ENCODE measurements at places on chromosomes 2 and 18.
A peak's percentile ranks its signal among the peaks of the same experiment; 100 is the strongest.

- no peak for DNase-seq
These were observed 601 bp upstream of the ANO7 start for GRCh38 chr2:241187918-241188234.

- DNase-seq: no peak
These were observed 19.7 kb upstream of the TNFAIP6 start for GRCh38 chr2:151337643-151338042.

DNA sequence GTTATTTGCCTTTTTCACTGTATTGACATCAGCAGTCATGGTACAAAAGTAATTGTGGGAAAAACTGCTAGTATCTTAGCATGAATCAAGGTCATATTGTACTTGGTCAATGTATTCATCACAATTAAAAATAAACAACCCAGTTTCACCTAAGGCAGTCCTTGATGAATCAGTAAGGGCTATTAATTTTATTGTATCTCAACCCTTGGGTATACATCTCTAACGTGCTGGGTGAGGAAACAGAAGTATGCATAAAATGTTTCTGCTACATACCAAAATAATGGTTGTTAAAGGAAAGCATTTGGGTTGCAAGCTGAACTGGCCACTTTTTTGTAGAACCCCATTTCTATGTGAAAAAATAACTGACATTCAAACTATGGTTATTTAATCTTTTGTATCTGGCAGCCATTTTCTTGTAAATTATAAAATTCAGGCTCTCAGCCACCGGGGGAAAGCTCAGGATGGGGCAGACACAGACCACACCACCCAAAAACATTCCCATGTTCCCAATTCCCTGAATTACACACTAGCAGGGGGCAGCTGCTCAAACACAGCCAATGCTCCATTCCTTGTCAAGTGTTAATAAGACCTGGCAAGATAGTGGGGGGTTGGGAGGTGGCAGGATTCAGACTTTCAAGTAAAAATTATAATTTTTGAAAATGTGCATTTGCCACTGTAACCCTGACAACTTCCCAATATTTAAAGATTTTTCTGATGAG lies 49.3 kb downstream of the OLA1 start:
- DNase-seq: no peak

DNA sequence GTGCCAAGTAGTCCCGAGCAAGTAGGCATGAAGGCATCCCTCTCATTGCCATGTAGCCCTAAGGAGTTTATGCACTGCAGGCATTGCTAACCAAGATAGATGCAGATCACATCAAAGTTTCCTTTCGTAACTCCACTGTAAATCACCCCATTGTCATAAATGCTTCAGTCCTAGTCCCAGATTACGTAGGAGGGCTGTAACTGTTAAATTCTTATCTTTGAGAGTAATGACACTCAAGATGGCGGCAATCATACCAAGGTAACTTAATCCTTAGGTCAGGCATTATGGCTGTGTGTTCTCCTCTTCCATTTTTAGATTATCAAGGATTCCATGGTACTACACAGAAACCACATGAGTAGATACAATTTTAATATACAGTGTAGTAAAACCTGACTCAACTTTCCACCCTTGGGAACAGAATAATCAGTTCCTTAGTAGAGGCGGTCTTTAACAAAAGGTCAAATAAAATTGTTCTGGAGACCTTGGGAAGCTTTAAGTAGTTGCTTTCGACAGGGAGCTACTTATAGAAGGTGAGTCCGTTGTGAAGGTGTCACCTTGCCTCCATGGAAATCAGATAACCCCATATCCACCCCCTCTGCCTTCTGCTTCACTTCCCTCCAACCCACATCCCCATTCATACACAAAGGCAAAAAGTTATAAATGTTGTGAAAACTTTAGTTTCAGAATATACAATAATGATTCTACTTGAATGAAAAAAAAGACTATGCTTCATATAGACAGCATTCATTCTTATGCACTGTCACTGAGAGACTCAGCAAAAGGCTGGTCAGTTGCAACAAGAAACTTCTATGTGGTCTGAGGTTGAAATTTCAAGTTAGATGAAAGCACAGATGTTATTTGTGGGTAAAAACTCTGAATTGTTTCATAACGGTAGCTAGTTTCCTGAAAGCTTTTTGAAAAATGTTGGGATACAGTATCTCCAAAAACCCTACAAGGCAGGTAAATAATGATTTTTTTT lies 64.8 kb upstream of the GALNT5 start:
- no peak for DNase-seq

- no peak for DNase-seq
These were observed 57.8 kb upstream of the ST8SIA3 start for GRCh38 chr18:57294547-57294946.

DNA sequence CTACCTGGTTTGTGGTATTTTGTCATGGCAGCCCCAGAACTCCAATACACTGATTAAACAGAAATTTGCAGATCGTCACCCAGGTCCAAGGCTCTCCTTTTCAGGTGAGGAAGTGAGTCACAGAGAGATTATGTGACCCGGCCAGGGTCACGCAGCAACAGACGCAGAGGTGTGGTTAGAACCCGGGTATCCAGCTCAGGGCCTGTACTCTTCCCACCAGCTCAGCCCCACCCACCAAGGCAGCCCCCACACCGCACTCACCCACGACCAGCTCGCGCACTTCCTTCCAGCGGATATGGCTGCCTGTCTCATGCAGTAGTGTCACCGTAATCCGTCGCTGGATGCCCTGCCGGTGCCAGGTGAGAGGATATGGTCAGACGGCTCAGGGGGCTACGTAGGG lies 48.1 kb downstream of the AQP12A start:
- DNase-seq: peak; percentile 7

DNA sequence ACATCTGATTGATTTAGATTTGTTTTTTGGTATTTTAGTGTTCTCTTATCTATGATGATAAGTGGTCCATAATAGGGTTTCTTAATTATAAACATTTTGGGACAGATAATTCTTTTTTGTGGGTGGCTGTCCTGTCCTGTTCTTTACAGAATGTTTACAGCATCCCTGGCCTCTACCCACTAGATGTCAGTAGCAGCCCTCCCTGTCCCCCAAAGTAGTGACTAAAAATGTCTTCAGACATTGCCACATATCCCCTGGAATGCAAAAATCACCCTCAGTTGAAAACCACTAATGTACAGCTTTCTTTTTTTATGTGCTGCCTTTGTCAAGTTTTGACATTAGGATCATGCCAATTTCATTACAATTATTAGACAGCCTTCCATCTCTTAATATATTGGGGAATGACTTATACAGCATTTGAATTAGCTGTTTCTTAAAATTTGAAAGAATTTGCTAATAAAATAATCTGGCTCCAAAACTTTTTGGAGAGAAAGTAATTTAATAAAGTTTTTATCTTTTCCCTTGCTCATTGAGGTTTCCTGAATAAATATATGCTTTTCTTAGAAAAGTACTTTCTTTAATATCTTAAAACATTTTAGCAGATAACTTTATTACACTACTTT lies 19.5 kb downstream of the WIPF1 start:
- no peak for DNase-seq

- no peak for DNase-seq
These were observed 245.0 kb downstream of the PTGR3 start for GRCh38 chr18:74963820-74964446.
